ENCODE measurements at places on chromosomes 6 and 20.

GRCh38 chr6:36969240-36969691 is 14.7 kb downstream of the PI16 start:
- DNase-seq = no peak

DNA sequence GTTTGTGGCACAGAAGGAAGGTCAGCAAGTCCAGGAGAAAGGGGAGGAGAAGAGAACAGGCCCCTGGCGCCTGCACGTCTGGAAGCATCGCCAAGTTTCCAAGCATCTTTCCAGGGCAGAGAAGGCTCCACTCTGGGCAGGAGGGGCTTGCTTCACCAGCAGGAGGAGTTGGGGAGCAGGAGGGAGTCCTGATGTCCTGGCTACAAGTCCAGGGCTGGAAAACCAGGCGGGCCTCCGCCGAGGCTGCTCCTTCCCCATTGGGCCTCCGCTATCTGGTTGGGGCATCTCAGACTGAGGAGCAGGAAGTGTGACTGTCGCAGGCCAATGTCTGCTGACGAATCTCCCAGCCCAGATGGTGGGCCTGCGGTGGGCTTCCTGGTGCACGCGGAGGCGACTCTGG is 421.9 kb downstream of the PREX1 start:
- DNase-seq = no peak

DNA sequence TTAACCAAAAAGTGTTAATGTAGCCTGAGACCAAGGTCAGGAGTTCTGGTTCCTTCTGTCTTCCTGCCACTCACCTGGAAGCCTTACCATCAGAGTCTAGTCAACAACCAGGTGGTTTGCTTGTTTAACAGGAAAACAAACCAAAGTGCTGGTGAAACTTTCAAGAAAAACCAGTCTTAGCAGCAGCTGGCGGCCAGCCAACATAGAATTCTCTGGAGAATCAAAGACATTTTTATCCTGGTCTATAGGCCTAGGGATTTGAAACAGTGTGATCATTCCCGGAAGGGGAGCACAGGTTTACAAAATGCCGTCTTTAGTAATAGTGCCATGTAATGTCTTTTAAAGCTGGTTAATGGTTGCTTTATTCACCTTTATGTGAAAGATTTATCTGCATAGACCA is 146.6 kb upstream of the AKIRIN2 start:
- DNase-seq = peak; percentile 29

DNA sequence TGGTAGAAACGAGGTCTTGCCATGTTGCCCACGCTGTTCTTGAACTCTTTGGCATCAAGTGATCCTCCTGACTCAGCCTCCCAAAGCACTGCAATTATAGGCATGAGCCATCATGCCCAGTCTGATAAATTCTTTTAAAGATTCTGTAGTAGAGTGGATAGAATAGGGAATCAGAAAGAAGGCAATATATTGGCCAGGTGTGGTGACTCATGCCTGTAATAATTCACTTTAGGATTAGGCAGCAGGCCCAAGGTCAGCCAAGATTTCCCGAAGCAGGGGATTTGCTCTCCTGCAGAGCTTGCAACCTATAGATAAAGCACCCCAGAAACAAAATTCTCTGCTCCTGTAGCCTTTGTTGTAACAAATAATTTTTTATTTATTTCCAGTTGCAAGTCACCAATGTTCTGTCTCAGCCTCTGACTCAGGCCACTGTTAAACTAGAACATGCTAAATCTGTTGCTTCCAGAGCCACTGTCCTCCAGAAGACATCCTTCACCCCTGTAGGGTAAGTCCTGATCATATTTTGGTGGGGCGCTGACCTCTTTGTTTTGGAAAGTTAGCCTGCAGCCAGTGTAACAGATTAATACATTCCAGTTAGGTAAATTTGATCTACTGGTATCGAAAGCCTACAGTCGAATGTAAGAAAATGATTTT is 30.4 kb upstream of the MROH8 start:
- DNase-seq = peak; percentile 60

DNA sequence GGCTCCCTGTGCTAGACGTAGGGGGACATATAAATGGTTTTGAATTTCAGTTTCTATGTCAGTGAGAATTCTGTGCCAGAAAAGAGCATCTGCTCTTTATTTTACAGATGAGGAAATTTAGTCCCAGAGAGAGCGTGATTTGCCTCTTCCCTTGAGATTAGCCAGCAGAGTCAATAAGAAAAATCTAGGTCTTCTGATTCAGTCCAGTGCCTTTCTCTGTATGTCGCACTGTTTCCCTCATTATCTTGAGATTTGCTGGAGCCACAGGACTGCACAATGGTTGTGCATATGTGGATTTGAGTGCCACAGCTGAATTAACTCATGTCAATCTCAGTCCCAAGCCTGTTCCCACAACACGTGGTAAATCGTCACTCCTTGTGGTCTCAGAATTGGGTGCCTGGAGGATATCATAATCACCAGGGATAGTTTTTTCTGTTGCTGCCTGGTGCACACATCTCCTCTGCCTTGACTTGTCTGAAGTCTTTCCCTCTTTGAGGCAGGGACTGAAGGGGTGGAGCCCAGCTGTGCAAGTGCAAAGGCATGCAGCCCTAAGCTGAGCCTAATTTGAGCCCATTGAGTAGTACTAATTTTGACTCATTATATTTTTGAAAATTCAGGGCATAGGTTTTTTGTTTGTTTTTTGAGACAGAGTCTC is 276.7 kb downstream of the SOX4 start:
- no peak for DNase-seq
